Hematopoietic multipotent progenitor cell treated with erythropoietin and hydrocortisone succinate and interleukin-3 and kit ligand, for 8 days (in vitro differentiated cells): ENCODE measurements at places on chromosomes 1 and 21.

GRCh38 chr1:214584805-214585766 lies 17.9 kb upstream of the CENPF start:
- DNase-seq: peak; percentile 38

GRCh38 chr1:71561206-71561605 lies 480.4 kb upstream of the ZRANB2 start:
- DNase-seq: no peak

GRCh38 chr1:175498002-175498401 lies 245.4 kb downstream of the TNR start:
- no peak for DNase-seq

- DNase-seq: no peak
Observed at GRCh38 chr1:172704420-172705210, 45.7 kb downstream of the FASLG start.

DNA sequence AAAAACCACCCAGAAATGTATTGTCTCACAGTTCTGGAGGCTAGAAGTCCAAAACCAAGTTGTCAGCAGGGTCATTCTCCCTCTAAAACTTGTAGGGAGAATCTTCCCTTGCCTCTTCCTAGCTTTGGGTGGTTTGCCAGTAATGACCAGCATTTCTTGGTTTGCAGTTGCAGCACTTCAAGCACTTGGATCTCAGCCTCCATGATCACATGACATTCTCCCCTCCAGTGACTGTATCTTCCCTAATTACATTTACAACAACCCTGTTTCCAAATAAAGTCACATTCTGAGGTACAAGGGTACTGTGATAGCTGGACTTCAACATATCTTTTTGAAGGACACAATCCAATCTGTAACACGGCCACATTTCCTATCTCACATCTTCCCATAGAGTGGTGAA lies 37.2 kb downstream of the EVI5 start:
- DNase-seq: no peak

- DNase-seq: no peak
Observed at GRCh38 chr1:43312663-43313515, 12.1 kb downstream of the TIE1 start.

DNA sequence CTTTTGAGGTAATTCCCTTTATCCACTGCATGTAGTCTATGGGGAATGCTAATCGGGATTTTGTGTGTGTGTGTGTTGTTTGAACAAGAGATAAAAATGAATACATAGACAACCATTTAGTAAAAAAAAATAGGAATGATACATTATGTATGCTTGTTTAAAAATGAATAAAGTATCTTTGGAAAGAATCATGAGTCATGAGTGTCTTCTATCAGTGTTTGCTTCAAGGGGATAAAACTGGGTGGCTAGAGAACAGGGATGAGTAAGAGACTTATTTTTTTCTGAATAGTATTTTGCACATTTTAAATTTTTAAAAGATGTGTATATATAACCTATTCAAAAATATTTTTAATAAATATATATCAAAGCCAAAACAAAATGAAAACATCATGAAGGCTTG lies 839.4 kb upstream of the ADGRL4 start:
- no peak for DNase-seq

DNA sequence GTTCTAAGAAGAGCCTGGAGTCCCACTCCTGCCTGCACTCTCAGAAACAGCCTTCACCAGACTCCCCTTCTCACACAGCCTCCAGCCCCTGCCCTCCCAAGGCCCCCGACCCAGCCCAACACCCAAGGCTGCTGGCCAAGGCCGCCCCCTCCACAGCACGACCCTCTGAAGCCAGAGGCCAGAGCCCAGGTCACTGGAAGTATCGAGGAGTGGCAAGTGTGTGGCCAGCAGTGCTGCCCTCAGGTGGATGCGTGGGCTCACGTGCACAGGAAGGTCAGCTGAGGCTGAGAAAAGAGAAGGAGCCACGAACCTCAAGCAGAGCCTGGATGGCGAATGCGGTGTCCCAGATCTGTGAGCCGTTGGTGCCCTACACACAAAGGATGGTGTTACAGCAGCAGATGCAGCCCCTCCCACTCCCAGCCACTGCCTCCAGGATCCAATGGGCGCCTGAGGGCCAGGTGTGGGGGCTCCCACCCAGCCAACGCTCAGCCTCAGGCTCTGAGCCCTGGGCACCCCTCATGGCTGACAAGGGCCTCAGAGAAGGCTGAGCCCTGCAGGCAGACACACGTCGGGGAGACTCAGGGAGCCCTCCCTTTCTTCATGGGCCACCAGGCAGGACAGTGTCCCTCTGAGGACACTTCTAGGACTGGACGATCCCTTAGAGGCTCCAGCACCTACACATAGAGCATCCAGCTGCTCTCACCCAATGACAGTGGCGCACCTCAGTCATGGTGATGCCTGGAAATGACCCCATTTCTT lies 18.0 kb downstream of the LSS start:
- no peak for DNase-seq

DNA sequence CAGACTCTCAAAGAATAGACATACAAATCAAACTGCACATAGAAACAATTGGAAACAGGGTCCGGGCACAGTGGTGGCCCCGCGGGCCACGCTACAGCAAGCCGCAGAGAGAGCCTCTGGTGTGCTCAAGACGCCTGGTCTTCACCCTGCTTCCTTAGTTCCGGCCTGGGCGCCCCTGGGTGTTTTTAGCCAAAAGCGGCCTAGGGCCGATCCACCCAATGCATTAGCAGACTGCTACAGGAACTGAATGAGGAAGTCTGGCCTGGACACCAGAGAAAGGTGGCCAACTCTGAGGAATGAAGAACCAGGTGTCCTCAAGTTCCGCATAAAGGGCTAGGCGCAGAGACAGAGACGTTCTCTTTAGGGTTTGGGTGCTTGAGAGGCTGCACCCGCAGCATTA lies 1.7 kb downstream of the PRRX1 start:
- no peak for DNase-seq

- DNase-seq: no peak
Observed at GRCh38 chr1:38867208-38867607, 5.9 kb downstream of the MYCBP start.

DNA sequence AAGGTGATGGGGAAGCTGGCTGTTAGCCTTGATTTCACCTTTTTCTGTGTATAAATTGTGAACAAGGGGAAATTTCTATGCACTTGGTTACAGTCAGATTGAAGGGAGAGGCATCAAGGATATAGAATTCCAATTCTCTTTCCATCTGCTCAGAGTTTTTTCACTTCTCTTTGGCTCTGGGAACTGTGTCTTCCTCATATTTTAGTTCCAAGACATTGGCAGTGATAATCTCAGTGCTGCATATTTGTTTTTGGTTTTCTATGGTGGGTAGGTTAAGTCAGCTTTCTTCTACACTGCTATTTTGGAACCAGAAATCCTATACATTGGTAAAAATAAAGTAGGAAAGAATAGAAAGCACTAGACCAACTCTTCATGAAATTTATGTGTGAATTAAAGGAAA lies 569.6 kb upstream of the CXADR start:
- no peak for DNase-seq

GRCh38 chr1:29849038-29849750 lies 612.9 kb downstream of the PTPRU start:
- peak; percentile 47 for DNase-seq

- DNase-seq: no peak
Observed at GRCh38 chr1:9761855-9762254, 61.9 kb downstream of the CLSTN1 start.

DNA sequence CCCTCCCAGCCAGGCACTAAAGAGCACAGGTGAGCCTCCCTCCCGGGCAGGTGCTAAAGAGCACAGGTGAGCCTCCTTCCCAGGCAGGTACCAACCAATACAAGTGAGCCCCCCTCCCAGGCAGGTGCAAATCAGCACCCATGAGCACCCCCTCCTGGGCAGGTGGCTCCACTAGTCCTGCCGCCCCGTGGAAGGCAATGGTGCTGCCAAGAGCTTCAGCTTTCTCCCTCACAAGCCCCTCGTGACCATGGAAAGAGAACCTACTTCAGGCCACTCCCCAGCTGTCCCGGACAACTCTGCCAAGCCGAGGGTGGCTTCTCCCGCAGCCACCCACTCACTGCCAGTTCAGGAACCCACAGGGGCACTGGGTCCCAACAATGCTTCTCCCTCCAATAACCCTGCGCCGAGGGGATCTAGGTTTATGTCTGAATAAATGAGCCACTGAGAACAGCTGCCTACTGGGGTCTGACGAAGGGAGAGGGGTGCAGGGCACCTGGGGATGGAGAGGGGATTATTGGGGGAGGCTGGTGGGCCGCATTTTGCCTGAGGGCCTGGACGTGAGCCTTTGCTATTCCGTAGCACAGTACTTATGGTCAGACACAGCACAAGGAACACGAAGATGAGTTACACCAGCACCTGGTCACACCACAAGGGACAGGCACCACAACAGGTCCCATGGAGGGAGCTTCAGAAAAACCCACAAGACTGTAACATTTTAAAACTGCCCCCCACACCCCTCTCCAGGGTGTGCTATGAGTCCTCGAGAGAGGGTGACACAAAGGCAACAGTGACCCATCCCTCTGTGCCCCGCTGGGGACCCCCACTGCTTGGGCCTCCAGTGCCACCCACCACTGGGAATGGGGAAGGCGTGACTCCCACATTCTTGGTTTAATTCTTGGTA lies 46.3 kb downstream of the PRDM15 start:
- DNase-seq: no peak

- no peak for DNase-seq
Observed at GRCh38 chr1:219506473-219506899, 106.4 kb downstream of the ZC3H11B start.

DNA sequence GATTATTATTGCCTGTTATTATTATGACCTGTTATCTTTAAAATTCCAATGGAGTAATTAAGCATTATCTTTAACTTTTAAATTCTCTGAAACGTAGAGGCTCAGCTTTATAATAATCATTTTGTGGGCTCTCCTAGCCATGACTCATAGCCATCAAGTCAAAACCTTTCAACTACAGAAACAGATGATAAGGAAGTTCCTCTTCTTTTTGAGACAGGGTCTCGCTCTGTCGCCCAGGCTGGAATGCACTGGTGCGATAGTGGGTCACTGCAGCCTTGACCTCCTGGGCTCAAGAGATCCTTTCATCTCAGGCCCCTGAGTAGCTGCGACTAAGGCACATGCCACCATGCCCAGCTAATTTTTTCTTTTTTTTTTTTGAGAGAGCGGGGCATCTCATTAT lies 43.5 kb downstream of the CHML start:
- no peak for DNase-seq

DNA sequence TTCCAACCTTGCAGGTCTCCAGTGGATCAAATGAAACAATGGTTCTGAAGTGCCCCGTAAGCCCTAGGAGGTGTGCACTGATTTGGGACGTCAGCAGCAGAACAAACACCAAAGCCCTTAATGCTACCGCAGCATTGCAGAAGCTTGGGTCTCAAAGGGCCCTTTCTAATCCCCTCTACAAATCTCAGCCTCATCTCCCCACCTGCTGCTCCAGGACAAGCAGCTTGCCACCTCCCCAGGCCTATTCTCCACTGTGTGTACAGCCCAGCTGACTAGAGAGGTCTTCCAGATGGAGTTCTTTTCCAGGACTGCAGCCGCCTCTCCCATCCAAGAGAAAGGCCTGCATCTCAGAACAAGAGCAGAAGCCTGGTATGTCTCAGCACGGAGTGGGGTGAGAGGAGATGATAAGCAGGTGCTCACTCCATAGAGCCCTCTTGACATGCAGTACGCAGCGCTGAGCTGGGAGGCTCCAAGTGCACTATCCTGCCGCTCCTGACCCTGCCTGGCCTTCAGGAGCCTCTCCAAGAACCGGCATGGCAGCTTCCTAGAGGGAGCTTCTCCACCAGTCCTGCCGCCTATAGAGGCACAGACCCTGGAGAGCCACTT lies 46.3 kb downstream of the MRPL37 start:
- DNase-seq: no peak

- peak; percentile 28 for DNase-seq
Observed at GRCh38 chr21:34886240-34887104, 162.6 kb downstream of the RUNX1 start.

DNA sequence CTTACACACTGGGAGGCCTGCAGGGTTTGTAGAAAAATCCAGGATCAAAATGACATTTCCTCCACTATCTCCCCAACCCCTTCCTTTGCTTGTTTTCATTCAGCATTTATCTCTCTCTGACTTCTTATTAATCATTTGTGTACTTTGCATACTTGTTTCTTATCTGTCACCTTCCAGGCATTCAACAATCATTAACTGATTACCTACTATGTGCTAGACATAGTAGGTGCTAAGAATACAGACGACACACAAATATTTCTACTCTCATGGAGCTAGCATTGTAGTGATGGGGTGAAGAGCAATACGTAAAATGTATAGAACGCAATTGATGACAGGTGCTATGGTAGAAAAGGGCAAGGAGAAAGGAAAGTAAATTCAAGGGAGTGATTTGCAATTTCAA lies 20.9 kb downstream of the TRABD2B start:
- no peak for DNase-seq

DNA sequence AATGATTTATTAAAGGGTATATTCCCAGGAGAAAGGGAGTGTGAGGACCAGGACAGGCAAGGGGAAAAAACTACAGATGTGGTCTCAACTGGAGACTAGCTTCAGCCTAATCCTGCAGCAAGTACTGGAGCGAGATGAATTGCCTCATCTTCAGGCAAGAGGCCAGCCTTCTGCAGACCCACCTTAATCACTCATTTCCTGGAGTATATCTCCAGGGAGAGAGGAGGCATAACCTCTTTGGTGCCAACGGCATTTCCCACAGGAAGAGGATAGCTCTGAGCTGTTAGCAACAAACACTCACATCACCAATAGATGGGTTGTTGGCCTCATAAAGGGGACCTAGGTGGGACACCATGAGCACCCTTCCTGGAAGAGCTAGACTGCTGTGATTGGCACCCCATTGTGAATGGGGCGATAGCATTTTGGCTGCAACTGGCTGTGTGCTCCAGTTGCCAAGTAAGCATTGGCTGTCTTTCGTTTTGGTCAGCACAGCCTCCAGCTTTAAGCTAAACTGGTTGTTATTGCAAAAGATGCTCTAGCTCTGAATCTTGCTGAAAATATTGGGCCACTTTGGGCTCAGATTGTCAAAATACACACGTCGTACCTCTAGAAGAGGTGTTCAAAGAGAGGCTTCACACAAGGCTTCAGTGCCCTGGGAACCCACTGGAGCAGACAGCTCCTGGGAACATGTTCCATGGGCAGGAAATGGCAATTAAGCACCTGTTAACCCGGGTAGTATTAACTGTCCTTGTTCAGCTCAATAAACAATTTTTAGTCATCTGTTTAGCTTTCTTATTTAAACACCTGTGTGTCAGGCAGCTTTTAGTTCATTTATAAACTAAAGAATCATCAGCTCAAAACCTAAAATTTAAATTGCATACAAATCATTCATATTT lies 314.8 kb upstream of the C1orf87 start:
- no peak for DNase-seq

DNA sequence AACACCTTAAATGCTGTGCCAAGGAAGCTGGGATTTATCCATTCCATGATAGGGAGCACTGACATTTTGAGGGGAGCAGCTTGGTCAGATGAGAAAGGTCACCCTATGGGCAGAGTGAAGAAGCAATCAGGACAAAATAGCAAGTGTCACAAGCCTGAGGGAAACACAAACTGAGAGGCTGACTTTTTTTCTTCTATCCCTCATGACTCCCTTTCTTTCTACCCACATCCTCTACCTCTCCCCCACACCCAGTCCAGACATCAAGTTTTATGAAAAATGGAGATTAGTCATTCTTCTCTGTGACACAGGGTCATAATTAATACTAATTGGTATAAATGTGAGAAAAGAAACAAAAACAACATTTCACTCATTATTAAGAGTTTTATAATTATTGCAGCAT lies 103.1 kb downstream of the SLC25A24 start:
- no peak for DNase-seq
